ENCODE measurements at places on chromosomes 5 and 9. TPM values are rescaled to one million over a fixed set of nuclear protein-coding genes. Genes with fewer than 3 reads are reported as not detected.

The PROB1 gene
- total RNA-seq = 0.96 TPM

The ANKRD20A1 gene
- 1.4 TPM for total RNA-seq

The ELOVL7 gene
- 0.48 TPM for total RNA-seq

The DDX4 gene
- total RNA-seq = not detected

The ASPN gene
- total RNA-seq = not detected

GRCh38 chr5:147479949-147480348, 29.9 kb downstream of the DPYSL3 start:
- H3K27me3 ChIP-seq = no peaks in the 10 kb centered on the region
- H3K4me3 ChIP-seq = no peak overlapping the region
- H3K36me3 ChIP-seq = no peaks in the 10 kb centered on the region

DNA sequence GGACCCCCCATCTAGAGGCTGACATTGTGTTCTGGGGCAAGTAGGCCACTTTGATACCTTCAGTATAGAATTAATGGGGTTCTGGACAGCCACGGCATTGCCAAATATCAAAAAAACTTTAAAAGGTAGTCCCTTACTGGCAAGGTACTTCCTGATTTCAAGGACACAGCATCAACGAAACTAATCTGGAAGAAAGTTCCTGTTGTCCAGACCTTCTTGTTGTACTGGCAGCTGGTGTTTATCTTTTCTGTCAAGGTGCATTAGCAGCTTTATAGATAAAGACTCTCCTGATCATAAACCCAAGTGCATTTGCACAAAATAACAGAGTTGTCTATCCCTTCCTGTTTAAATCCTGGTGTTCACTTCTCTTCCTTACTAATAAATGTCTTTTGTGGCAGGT, 23.7 kb upstream of the GOLGA1 start:
- H3K27ac ChIP-seq = no peak overlapping the region
- no peak for DNase-seq
- H3K4me3 ChIP-seq = no peak overlapping the region

DNA sequence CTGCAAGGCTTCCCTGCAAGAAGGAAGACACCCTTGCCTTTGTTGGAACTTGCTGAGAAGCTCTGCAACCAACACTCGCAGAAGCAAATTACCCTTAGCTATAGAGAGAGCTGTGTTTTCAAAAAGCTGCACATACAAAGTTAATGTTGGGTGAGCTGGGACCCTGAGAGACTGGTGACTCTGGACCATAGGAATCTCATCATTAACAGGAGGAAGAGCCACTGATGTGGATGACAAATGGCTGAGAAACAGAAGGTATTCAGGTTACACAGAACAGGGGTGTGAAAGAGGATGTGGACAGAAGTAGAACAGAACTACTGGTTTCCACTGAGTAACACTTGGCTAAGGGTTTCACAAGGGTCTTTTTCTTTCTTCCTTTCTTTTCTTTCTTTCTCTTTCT, 493.5 kb downstream of the IRX1 start:
- no peak overlapping the region for H3K27ac ChIP-seq
- H3K36me3 ChIP-seq = no peaks in the 10 kb centered on the region
- no peak overlapping the region for H3K4me3 ChIP-seq

GRCh38 chr5:158514986-158515359, 584.7 kb downstream of the EBF1 start:
- H3K36me3 ChIP-seq = no peaks in the 10 kb centered on the region
- DNase-seq = no peak
- H3K4me3 ChIP-seq = no peak overlapping the region
- H3K27me3 ChIP-seq = no peaks in the 10 kb centered on the region
- no peak overlapping the region for H3K27ac ChIP-seq
- no peaks in the 10 kb centered on the region for H3K4me1 ChIP-seq

DNA sequence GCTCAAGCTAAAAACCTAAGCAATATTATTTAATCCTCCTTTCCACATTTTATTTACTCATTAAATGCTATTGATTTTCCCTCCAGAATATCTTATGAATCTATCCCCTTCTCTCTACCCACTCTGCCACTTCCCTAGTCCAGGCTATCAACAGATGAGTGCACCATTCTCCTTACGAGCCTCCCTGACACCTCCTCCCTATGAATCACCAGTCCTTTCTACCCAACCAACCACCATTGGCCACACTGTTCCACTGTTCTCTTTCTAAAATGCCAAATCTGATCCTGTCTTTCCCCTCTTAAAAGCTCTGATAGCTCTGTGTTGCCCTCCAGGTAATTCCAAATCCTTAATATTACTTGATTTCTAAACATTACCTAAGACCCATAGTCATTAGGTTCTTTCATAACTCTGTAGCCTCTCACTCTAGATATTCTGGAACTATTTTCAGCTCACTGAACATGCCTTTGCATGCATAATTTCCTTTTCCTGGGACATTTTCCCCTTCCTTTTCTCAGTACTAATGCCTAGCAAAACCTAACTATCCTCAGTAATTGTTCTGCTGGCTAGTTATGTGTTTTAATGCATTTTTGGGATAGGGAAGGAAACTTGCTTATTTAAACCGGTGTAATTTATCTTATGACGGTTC, 126.3 kb downstream of the UNC13B start:
- no peak overlapping the region for H3K4me3 ChIP-seq
- no peak overlapping the region for H3K27ac ChIP-seq
- H3K27me3 ChIP-seq = no peaks in the 10 kb centered on the region
